ENCODE measurements at places on chromosomes 2 and 18.

- no peak for DNase-seq
Observed at GRCh38 chr2:215499331-215499730, 63.5 kb upstream of the FN1 start.

GRCh38 chr18:28398471-28398870, 221.5 kb upstream of the CDH2 start:
- DNase-seq: no peak

GRCh38 chr2:71360434-71360975, 28.9 kb downstream of the ZNF638 start:
- no peak for DNase-seq

DNA sequence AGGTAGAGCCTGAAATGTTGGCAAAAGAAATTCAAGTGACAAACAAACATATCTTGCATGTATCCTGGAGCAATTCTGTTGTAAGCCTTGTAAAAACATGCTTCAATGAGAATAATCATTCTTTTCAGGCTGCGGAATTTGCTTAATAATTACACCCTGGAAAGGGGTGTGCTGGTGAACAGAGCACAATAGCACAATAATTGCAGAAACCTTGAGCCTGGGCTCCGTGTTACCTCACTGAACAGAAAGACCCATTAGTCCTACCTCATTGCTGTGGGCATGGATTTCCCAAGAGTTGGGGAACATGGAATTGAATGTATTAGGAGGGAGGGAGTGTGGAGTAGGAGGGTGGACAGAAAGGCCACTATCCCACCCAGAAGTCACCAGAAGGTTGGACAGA, 168.0 kb upstream of the ALKAL2 start:
- no peak for DNase-seq

DNA sequence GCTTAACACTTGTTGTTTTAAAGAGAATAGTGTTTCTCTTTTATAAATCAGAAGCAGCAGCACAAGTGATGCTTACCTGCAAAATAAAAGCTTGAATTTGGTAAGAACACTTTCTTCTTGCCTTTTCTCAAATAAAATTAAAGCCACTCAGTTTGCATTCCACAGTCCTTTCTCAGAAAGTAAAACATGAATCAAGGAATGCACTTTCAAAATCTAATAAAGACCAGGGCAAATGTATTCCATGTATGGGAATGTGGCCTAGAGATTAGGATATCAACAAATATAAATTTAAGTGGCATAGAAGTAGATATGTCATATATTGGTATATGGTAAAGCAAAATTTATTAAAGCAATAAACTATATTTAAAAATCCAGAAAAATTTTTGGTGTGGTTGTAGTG, 352.8 kb downstream of the THSD7B start:
- no peak for DNase-seq

DNA sequence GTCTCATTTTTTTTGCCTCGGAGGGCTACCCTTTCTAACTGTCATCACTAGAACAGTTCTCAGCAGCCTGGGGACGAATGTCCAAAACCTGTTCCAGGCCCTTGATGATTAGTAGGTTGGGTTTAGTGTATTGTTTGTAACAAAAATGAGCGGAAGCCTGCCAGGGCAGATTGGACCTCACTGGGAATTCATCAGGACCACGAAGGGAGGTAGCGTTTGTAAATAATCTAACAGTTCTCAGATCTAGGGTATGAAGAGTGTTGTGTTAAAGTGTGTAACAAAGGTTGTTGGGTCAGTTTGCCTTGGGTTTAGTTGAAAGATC, 799 bp downstream of the CEP68 start:
- no peak for DNase-seq

DNA sequence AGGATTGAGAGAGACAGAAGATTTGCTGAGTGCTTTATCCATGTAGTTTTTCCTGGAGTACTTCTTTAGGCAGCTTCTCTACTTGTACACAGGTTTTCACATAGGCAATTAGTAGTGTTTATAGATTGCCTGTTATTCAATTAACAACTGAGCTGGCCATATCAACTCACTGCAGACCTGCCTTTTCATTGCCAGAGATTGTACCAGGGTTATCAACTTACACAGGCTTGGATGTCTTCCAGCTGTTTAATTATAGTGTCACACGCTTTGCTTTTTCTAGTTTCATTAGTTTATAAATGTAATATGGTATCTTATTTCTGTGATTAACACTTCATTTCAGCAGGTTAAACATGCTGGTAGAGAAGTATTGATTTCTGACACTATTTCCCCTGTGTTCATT, 125.9 kb downstream of the GPD2 start:
- DNase-seq: no peak

GRCh38 chr2:222281506-222281905, 17.3 kb downstream of the PAX3 start:
- no peak for DNase-seq

GRCh38 chr2:238117199-238118154, 17.3 kb downstream of the ESPNL start:
- no peak for DNase-seq

DNA sequence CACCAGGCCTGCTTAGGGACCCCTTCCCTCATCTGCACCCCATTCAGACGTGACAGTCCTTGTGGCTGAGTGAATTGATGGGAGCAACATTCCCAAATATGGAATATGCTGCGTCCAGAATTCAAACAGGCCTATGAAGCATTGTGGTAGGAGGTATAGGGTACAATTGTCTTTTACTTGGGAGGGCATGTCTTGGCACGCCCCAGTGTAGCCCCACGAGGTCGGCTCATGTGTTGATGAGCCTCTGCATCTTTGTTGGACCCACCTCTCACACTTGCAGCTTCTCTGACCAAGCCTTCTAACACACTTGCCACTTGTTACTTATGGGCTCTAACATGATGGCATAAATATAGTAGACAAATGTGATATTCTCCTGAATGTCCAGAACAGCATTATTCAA, 1.6 kb downstream of the TIMM21 start:
- DNase-seq: no peak

DNA sequence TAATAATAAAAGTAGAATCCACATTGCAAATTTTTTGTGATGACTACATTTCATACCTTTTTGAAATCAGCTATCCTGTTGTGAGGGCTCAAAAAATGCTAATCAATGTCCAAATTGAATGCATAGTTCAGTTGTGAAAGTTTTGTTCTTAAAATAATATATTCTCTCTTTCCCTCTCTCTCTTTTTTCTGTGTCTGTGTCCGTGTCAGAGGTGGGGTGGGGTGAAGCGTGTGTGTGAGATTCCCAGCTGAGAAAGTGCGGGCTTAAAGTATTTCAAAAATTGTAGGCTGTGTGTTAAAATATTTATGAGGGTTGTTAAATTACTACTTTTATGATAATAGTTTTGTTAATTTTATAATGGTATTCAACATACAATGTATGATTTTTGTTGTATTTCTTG, 388.0 kb upstream of the LRRTM4 start:
- DNase-seq: no peak

DNA sequence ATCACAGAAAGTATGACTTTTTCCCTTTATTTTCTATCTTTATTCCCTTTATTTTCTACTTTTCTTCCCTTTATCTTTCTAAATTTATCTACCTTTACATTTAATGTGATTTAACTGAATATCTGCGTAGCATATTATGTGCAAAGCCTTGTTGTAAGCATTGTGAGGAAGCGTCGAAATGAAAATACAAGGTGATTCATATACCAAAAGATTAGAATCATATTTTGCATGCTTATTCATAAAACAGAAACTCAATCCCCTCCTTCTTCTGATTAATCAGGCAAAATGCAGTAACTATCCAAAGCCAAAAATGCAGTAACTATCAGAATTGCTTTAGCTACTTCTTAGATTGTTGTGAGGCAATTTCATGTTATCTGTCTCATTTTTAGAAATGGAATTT, 393.0 kb downstream of the CDH19 start:
- DNase-seq: no peak

DNA sequence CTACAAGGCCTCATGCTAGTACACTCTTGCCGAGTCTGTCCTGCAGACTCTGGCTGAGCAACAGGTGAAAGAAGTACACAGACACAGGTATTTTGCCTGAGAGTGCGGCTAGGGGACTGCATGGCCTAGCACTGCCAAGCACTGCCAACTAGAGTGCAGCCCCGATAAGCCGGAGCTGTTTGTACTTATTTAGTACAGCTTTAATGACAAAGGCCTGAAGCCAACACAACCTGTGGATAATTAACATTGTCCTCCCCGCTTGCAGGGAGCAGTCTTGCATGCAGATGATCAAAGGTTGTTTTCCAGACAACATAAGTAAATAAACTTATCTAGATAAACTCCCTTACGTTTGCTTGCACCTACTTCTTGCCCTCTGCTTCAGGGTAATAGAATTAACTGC, 63.7 kb upstream of the MMADHC start:
- DNase-seq: no peak

DNA sequence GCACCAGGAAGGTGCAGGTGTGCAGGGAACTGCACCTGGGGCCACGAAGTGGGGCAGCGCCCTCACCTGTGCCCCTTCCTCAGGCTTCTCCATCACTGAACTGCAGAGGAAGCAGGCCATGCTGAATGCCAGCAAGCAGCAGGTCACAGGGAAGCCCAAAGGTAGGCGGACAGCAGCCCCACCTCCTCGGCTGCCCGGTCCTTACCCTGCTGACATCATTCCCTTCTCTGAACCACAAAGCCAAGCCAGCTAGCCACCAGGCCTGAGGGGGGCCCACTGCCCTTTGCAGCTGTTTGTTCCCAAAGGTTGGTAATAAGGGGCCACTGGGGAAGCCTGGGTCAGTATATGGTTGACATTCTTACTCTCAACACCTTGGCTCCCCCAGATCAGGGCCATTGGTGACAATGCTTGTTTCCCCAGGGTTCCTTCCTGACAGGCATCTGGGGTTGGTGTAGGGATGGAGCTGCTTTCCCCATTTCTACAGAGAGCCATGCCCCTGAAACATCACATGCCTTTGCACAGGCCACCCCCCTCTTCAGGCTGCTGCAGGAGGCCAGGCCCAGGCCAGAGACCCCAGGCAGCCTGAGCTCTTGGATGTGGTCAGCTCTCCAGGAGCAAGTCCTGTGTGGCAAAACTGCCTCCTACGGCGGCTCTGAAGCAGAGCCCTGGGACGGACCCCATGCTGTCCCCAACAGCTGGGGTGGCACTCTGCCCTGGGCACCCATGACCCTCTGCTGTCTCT, 47.8 kb downstream of the FAM168B start:
- DNase-seq: no peak

- no peak for DNase-seq
Observed at GRCh38 chr18:55249550-55249949, 290.3 kb upstream of the CCDC68 start.

- no peak for DNase-seq
Observed at GRCh38 chr18:51279367-51279984, 82.0 kb upstream of the MEX3C start.

DNA sequence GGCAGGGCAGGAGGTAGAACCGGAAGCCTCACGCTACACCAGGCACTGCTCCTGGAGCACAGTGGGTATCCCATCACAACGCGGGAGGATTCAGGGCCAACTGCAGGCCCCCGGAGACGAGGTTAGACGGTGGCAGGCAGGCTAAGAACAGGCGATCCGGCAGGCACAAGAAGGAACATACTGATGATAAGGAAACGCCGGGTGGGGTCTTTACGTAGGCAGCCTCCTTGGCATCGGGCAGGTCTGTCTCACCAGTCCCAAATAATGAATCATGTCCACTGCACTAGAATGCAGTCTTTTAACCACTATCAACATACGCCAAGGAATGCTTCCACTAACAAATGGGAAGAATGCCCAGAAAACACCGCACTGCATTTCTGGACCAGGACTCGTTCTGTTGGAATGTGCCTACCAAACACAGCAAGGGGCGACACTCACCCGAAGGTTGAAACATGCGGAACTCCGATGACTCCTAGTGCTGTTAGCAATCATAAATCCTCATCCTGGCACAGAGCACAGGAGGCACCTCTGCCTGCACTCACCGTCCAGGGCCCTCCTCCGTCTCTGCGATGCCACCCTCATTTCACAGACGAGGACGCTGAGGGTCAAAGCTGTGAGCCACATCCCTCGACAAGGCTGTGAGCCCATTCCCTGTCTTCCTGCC, 35.2 kb downstream of the ZNF516 start:
- no peak for DNase-seq

DNA sequence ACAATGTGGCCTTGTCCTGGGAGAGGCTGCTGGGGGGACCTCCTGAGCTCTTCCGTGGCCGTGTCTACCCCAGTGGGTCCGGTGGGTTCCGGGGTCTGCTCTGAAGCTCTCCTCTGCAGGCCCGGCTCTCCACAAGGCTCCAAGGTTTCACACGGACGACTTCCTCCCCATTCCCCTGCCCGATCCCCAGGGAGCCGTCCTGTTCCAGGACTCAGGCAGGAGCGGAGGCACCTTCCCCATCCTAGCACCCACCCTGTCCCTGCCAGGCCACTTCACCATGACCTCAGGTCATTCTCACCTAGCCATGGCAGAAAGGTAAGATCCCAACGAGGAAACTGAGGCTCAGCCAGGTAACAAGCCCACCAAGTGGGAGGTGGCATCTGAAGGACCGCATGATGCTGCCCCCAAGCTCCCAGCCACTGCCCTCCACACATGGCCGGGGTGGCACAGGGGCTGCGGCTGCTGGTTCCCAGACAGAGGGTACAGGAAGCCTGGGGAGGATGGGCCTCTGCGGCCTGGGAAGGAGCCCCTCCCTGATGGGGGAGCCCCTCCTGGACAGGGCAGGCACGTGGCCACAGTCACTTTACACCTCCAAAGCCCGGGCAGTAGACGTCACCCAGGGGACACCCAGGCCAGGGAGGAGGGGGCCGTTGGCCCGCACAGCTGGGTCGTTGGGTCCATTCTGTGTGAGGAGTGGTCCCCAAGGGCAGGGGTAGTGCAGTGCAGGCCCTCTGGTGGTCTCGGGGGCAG, 274.0 kb downstream of the NDUFA10 start:
- no peak for DNase-seq

- DNase-seq: no peak
Observed at GRCh38 chr2:26615336-26615859, 25.8 kb downstream of the CIB4 start.

- DNase-seq: no peak
Observed at GRCh38 chr2:241788572-241788971, 11.9 kb downstream of the GAL3ST2 start.

GRCh38 chr2:83196225-83196624, 1262.9 kb downstream of the SUCLG1 start:
- no peak for DNase-seq

DNA sequence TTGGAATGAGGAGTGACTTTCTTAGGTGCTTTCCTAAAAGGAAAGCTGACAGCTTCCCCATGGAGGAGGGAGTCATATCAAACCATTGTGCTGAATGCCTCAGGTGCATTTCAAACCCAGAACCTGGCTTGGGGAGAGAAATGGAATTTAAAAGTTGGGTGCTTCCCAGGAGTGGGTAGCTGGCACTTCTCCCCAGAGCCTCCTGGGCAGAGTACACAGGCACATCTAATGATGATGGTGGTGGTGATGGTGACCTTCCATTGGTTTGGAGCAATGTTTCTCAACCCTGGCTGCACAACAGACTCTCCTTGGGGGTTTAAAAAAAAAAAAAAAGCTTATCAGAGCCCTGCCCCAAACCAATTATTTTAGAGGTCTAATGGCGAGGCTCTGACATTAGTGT, 8.3 kb downstream of the FOSL2 start:
- DNase-seq: no peak

- DNase-seq: no peak
Observed at GRCh38 chr2:27067385-27067784, 4.1 kb downstream of the OST4 start.

GRCh38 chr2:128421861-128422311, 103.2 kb upstream of the HS6ST1 start:
- no peak for DNase-seq

- no peak for DNase-seq
Observed at GRCh38 chr2:222703886-222704285, 32.4 kb downstream of the MOGAT1 start.
